ENCODE measurements at places on chromosomes 16 and 17.

GRCh38 chr16:76278980-76279379 lies 1.8 kb downstream of the CNTNAP4 start:
- DNase-seq: no peak

- no peak for DNase-seq
Observed at GRCh38 chr16:57704905-57705852, 10.6 kb downstream of the DRC7 start.

GRCh38 chr17:75457047-75457654 lies 716 bp downstream of the TMEM94 start:
- DNase-seq: no peak

- no peak for DNase-seq
Observed at GRCh38 chr16:79980650-79981521, 380.3 kb upstream of the MAF start.

GRCh38 chr17:2343421-2343820 lies 6.1 kb downstream of the SGSM2 start:
- DNase-seq: no peak

DNA sequence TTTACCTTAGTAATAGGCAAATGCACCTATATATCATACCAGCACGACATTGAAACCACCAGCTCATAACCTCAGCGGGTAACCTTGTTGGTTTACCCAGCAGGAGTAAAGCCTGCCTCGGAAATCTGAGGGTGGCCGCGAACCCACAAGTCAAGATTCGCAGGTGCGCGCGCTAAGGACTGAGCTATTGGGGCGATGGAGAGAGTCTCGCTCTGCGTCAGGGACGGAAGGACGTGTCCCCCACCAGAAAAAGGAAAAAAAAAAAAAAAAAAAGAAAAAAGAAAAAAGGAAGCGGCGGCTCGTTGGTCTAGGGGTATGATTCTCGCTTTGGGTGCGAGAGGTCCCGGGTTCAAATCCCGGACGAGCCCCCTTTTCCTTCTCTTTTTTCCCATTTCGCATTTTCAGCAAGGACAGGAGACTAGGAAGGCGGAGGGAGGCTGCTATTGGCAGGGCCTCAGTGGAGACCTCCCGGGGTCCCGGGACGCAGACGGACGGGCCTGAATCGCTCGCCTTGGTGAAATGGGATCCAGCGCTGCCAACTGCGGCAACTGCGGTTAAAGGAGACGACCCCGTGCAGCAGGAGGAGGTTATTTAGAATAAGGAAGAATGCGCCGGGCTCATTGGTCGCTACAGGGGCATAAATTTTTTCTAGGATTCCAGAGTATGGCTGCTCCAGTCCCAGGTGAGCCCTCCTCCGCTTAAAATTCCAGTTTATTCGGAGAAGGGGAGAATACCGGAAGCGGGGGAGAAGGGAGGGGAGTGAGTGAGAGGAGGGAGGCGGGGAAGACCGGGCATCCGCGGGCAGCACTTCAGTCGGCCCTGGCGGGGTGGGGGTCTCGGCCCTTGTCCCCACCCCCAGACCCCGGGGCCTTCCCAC lies at the start of gene OR1F1:
OR1F1 (plus strand) TSS at position 407 of the 877 bp plus-strand sequence.
- DNase-seq: no peak

- no peak for DNase-seq
Observed at GRCh38 chr16:2029350-2029749, 2.6 kb downstream of the NHERF2 start.

DNA sequence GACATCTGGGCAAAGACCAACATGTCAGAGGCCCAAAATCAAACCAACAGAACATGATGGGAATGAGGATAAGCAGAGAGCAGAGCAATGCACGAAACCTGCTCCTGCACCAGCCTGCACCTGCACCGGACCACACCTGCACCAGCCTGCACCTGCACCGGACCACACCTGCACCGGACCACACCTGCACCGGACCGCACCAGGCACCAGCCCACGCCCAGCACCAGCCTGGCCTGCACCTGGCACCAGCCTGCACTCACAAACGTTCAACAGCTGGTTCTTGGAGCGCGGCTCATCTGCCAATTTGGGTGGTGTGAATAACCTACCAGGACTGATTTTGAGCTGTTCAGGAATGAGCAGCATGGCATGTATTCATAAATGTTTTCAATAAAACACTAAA lies 18.2 kb downstream of the CEP131 start:
- no peak for DNase-seq

DNA sequence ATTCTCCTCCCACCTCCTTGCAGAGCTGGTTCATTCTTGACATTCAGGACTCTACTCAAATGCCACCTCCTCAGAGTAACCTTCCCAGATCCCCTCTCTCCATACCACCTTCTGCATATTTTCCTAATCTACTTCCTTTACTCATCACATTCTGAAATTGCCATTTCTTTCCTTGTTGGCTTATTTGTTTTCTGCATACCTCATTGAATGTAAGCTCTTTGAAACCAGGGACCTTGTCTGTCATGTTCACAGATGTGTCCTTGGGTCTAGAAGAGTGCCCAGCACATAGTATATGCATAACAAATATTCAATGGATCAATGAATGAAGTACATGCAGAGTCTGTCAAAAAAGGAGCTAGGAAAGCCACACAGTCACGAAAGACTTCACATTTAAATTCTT lies 7.8 kb upstream of the LONP2 start:
- DNase-seq: no peak

- no peak for DNase-seq
Observed at GRCh38 chr16:69513180-69513966, 52.4 kb upstream of the NFAT5 start.

- DNase-seq: no peak
Observed at GRCh38 chr16:69754143-69754468, 620 bp downstream of the NOB1 start.

GRCh38 chr17:74132354-74132753 lies 71.1 kb upstream of the RPL38 start:
- no peak for DNase-seq

DNA sequence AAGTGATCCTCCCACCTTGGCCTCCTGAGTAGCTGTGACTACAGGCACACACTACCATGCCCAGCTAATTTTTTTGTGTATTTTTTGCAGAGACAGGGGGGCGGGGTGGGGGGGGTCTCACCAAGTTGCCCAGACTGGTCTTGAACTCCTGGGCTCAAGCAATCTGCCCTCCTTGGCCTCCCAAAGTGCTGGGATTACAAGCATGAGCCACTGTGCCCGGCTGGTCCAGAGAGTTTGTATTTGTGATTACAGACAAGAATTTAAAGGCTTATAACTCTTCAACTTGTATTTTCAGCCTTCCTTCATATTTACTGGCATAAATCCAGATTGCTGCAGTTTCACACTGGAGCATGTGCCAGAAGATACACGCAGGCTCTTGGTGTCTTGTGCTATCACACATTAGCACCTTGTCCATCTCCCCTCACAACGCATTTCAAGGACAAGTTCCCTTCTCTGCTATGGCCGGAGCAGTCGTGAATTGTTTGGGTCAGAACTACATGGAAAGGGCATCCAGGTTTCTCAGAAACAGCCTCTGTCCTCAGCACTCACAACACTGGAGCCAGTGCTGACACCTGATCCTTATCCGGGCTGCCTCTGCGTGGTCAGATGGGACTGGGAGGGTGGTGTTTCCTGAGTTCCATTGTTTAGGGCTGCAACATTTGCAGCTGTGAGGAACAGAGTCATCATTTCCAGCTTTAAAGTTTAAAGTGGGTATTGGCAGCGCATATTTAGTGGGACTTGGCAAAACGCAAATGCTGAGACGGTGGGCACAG lies 28.1 kb downstream of the WSCD1 start:
- DNase-seq: no peak

GRCh38 chr16:57592591-57593003 lies 35.8 kb upstream of the ADGRG1 start:
- no peak for DNase-seq

GRCh38 chr16:76576526-76576925 lies 299.3 kb downstream of the CNTNAP4 start:
- no peak for DNase-seq

DNA sequence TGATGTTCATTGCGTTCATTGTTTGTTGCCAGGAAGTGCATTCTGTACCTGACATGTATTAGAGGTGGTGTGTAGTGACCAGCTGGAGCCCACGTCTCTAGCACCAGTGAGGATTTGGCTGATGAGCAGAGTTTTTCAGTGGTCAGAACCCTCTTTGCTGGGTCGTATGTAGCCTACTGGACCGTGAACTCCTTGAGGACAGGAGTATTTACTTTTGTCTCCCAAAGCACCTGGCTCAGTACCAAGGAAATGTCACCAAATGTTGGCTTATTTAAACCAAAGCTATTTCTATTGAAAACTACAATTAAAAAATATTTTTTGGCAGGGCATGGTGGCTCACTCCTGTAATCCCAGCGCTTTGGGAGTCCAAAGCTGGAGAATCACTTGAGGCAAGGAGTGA lies 262.7 kb downstream of the SNX29 start:
- no peak for DNase-seq

- no peak for DNase-seq
Observed at GRCh38 chr17:35740997-35741931, 9.8 kb downstream of the RASL10B start.

GRCh38 chr17:48642059-48642842 lies 16.1 kb upstream of the HOXB9 start:
- no peak for DNase-seq

GRCh38 chr17:61731330-61731729 lies 132.0 kb downstream of the BRIP1 start:
- DNase-seq: no peak

DNA sequence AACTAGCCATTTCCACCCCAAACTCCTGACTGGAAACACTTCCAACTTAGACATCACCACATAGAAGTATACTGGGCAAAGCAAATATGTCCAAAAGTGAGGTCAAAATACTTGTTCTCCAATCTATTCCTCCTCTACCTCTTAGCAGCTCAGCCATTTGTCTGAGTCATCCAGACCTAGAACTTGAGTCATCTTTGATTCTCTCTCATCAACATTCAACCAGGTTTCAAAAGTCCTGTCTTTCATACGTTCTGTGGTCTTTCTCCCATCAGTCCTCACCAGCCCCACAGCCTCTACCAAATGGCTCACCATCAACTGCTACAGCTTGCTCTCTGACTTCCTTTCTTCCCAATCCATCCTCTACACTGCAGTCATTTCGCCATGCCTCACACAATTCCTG lies 6.8 kb downstream of the ANKFY1 start:
- no peak for DNase-seq

- no peak for DNase-seq
Observed at GRCh38 chr17:41800601-41801373, 11.0 kb downstream of the P3H4 start.

DNA sequence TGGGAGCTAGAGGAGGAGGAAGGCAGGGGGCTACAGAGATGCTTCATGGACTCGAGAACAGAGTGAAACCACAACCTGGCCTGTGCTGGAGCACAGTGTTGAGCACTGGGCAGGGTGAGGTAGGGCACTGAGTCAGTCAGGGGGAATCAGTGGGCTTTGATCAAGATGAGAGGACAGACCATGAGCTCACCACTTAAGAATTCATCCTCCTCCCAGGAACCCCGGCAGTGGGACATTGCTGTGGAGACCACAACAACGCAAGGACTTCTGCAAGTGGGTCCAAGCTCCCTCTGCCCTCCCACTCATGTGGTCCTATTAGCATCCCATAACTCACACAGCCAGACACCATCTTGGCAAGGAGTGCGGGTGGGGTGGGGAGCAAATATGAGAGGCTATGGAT lies 1.7 kb upstream of the CES5A start:
- DNase-seq: no peak

DNA sequence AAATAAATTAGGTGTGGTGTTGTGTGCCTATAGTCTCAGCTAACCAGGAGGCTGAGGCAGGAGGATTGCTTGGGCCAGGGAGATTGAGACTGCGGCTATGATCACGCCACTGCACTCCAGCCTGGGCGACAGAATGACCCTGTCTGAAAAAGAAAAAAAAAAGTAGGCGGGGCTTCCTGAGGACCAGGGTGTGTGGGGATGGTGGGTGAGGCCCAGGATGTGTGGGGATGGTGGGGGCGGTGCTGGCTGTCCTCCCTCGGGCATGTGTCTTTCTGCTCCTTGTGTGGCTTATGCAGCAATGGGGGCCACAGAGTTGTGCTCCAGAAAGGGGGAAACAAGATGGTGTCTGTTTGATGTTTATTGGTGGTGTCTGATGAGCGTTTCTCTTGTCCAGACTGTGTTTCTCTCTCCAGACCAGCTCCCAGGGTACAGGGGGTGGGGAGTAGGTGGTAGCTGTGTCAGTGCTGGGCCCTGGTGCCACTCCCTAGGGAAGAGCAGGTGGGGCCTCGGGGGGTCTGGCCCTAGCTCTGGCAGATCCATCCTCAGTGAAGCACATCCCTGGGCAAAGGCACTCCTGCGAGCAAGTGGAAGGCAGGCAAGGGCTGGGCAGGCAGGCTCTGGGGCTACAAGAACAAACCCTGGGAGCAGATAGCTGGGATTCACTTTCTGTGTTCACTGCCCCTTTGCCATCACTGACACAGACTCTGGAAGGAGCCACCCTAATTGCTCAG lies 2.3 kb downstream of the LCAT start:
- no peak for DNase-seq

DNA sequence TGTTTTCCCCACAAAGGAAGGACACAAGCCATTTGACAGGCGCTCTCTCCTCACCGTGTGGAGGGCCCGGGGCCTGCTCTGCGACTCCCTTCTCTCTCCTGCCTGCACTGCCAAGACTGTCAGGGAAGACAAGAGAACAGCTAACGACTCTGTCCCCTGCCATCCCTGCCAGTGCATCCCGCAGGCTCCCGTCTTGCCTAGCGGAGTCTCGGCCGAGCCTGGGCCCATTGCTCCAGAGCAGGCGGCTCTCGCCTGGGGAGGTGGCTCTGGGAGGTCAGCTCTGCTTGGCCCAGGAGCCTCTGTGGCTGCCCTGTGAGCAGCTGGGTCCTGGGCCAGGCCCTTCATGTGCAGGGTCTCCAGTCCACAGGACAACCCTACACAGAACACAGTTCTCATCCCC lies 53.0 kb downstream of the WNT3 start:
- no peak for DNase-seq

DNA sequence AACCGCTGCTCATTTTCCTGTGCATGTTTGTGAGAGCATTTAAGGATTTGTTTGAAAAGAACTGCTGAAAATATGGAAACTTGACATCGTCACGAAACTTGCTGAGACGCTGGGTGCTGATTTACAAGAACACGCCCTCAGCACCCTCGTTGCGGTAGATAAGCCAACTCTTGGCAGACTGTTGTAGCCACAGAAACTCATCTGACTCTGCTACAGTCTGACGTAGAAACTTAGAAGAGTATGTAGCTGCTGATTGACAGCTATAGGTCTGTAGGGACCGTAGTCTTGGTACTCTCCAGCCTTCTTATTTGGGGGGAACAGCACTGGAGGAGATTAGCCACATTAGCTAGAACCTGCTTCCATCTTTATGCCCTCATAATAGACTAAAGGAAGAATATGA lies 36.1 kb upstream of the MYH2 start:
- no peak for DNase-seq

DNA sequence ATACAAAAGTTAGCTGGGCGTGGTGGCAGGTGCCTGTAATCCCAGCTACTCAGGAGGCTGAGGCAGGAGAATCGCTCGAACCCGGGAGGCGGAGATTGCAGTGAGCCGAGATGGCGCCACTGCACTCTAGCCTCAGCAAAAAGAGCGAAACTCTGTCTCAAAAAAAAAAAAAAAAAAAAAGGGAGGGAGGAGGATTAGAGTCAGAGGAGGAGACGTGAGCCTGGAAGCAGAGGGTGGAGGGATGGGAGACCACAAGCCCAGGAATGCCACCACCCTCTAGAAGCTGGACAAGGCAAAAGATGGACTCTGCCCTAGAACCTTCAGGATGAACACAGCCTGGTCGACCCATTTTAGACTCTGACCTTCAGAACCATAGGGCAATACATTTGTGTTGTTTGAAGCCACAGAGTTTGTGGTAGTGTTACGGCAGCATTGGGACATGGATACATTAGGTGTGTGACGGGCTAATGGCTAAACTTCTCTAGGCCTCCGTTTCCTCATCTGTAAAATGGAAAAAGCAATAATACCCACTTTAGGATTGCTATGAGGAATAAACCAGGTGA lies 2.1 kb upstream of the SMIM22 start:
- no peak for DNase-seq

GRCh38 chr17:81040791-81041337 lies 5.9 kb downstream of the BAIAP2 start:
- no peak for DNase-seq
